ENCODE measurements at places on chromosomes 11 and 22. TPM values are rescaled to one million over a fixed set of nuclear protein-coding genes. Genes with fewer than 3 reads are reported as not detected.

HSPB2 gene
- 63.2 TPM for total RNA-seq

DEUP1 gene
- total RNA-seq = 0.04 TPM

SMC1B gene
- 0.04 TPM for total RNA-seq

DGKZ gene
- 42.5 TPM for total RNA-seq

MIAT gene
- total RNA-seq = 0.22 TPM

OR51B5 gene
- total RNA-seq = 0.31 TPM

DKK3 gene
- 61.1 TPM for total RNA-seq

KRTAP5-11 gene
- total RNA-seq = not detected

OR8B3 gene
- not detected for total RNA-seq

LRFN4 gene
- total RNA-seq = 24.0 TPM

MPEG1 gene
- total RNA-seq = 13.4 TPM

USP2 gene
- total RNA-seq = 8.3 TPM

NRIP3 gene
- total RNA-seq = 1.6 TPM

LARGE2 gene
- 0.75 TPM for total RNA-seq

OR4C13 gene
- total RNA-seq = not detected

SLC43A1 gene
- 12.2 TPM for total RNA-seq

OR56A1 gene
- total RNA-seq = not detected

CARNS1 gene
- 29.2 TPM for total RNA-seq

SYCE3 gene
- not detected for total RNA-seq

NCR3LG1 gene
- total RNA-seq = 0.44 TPM

PLXNB2 gene
- 36.9 TPM for total RNA-seq

OR51M1 gene
- not detected for total RNA-seq

LMF2 gene
- 27.0 TPM for total RNA-seq

LRRC10B gene
- 0.13 TPM for total RNA-seq

MMP13 gene
- 0.04 TPM for total RNA-seq

PTGDR2 gene
- 0.62 TPM for total RNA-seq

API5 gene
- total RNA-seq = 32.7 TPM

SLC22A12 gene
- total RNA-seq = not detected

KDM4E gene
- not detected for total RNA-seq

UPK3A gene
- not detected for total RNA-seq

NUP98 gene
- total RNA-seq = 41.1 TPM

MEN1 gene
- total RNA-seq = 7.5 TPM

NRGN gene
- total RNA-seq = 0.66 TPM

MYBPC3 gene
- 0.13 TPM for total RNA-seq

CST6 gene
- total RNA-seq = not detected

MUC5AC gene
- total RNA-seq = not detected

DHCR7 gene
- 5.7 TPM for total RNA-seq

ACRV1 gene
- total RNA-seq = not detected

KRTAP5-10 gene
- not detected for total RNA-seq

MUC6 gene
- not detected for total RNA-seq

TPBGL gene
- total RNA-seq = not detected

SLC22A9 gene
- not detected for total RNA-seq

KCNQ1OT1 gene
- 10.8 TPM for total RNA-seq

PRG2 gene
- total RNA-seq = 1.0 TPM
